Foreskin fibroblast (primary cell): ENCODE measurements at places on chromosomes 5 and 9.

DNA sequence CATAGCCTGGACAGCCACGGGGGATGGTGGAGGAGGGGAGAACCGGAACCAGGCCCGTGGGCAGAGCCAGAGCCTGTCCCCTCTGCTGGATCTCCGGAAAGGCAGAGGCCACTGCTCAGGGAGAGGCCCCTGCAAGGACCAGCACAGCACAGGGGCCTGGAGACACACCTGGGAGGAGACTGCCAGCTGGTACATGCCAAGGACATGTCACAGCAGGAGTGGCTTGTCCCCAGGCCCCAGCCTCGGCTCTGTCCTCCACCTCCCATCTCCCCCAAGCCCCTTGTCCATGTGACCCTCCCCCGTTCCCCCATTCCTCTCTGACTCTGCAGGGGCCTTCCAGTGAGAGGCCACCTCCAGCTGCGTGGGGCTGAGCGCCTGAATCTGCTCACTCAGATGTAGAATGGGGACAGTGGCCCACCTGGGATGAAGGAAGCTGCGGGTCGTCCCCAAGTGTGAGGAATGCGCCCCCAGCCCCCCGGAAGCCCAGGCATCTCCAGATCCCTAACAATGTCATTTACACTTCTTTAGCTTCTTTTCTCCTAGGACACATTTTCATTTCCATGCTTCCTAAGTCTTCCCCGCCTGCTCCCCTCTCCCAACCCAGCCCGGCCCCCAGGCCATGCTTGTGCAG, 349.6 kb upstream of the IRX2 start:
- DNase-seq, result no peak

DNA sequence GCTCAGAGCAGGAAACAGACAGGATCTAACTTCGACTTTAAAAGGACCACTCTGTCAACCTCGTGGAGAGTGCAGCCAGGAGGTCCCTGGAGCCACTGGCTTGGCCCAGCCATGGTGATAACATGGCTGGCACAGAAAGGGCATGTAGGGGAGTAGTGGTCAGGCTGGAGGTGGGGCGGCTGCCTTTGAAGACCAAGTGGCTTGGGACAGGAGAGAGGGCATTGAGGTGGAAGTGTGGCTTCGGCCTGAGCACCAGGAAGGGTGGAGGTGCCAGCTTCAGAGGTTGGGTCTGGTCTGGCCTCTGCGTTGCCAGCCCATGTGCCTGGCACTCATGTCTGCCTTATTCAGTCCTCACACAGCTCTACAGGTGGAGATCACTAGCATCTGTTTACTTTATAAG, 270.0 kb downstream of the NSG2 start:
- no peak for DNase-seq

DNA sequence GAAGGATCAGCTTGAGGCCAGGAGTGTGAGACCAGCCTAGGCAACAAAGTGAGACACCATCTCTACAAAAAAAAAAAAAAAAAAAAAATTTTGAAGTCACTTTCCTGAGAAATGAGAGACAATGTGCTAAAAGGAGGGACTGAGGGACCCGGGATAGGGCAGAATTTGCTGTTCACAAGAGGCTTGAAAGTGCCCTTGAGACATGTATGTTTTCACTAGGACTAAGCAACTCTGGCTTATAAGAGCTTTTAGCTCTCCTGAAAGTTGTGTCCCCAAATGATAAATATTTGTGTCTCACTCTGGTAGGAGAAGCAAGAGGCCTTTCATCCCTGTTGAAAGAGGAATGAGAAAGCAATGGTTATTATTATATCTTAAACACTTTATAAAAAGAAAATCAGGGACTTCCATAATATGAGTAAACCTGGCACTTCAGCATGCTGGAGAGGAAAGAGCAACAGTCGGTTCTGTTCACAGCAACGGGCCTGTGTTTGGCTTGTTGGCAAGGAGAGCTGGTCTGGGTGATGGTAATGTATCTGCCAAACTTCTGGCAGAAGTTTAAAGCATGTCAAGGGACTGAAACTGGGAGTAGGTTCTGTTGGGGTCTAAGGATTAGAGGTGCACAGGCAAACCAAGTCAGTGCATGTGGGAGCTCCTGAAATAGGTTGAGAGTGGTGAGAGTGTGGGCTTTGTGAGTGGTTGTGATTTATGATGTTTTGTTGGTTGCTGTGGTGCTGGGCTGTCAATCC, 32.2 kb downstream of the ENTREP1 start:
- no peak for DNase-seq

DNA sequence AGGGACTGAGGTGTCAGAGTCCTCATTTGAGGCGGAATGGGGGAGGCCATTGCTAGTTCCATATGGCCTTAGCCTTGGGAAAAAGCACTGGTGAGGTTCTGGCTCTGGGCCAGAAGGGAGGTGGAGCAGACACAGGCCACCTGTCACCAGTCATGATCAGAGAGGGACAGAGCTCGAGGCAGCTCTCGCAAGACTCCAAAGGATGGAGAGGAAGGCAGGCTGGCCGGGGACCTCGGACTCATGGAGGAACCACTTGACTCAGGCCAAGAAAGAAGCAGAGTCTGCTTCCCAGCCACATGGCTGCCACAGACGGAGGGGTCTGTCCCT, 29.2 kb upstream of the NSMF start:
- DNase-seq, result no peak

GRCh38 chr9:5893591-5894236, 3.0 kb downstream of the MLANA start:
- no peak for DNase-seq

DNA sequence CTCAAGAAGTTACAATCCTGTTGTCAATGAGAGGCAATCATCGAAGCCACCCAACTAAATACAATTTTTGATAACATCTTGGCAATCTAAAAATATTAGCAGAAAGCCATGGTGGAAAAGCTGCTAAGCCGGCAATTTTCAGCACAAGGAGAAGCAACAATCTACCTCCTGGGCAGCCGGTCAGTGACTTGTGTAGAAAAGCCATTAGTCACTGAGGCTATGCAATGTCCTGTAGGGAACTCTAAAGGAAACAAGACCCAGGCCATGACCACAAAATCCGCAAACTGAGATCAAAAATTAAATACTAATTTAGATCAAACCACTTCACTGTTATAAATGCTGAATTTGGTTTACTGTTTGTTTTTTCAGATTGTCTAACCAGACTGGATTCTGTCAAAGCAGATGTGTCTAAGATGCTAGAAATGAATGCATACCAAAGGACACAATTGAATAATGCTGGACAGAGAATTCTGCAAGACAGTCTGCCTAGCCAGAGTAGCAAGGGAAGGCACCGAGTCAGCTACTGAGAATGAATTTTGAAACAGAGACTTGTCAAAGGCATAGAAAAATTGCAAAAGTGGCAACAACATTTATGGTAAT, 384.8 kb downstream of the PRELID2 start:
- no peak for DNase-seq

GRCh38 chr5:177447066-177447610, 524 bp downstream of the PRR7 start:
- peak; percentile 74 for DNase-seq

- no peak for DNase-seq
Measured at GRCh38 chr5:155728146-155728856, 598.7 kb upstream of the SGCD start.

GRCh38 chr5:180297587-180298282, 5.9 kb upstream of the MAPK9 start:
- peak; percentile 53 for DNase-seq

DNA sequence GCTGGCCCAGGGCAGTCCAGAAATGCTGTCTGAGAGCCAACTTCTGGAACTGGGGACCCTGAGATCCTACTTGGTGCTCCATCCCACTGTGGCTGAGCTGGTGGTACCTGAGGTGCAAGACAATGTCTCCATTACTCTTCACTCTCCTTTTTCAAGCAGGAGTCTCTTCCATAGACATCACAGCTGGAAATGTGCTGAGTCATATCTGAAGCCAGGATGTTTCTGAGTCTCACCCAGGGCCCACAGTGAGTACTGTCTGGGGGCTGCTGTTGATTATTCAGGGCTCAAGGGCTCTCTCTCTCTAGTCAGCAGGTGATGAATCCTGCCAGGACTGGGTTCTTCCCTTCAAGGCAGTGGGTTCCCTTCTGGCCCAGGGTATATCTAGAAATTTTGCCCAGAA, 145.2 kb upstream of the TAS2R1 start:
- no peak for DNase-seq

DNA sequence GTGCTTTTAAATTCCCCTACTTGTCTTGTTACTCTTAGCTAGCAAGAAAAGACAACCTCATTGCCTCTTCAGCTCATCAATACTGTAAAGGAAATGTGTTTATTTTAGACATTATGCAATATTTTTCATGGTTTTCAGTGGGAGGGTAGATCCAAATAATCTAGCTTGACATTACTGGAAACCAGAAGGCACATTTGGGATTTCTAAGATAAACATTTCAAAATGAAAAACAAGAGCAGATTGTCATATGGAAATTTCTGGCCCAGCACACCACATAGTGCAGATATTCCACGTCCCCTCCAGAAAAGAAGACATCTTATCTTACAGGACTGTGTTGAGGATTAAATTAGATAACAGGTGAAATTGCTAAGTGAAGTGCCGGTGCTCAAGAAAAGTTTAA, 296.9 kb downstream of the MSX2 start:
- DNase-seq, result no peak

DNA sequence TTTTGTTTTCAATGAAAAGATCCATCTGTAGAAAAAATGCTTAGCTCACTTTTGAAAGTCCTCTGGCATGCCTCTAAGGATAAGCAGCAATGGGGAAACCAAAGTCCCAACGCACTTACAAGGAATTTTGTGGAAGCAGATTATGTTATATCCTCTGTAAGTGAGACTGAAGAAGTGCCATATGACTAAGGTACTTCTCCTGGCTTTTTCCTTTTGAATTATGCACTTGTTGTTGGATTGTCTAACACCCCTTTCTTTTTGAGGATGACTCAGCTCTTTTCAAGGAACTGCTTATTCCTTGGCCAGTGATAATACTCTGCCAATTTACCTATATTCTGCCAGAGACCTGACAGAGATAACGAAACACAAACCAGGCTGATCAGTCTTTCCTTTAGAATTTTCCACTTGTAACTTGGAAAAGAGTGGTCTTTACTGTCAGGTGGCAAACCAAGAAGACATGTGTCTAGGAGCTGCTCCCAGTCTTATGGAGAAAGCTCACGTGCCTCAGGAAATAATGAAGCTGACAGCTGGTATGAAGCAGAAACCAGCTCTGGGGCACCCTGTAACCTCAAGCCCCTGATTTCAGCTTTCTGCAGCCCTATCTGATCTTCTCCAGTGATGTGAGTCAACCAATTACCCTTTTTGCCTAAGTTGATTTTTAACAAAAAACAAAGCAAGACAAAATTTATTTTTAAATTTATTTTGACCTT, 290.8 kb upstream of the FBXL7 start:
- peak; percentile 10 for DNase-seq

DNA sequence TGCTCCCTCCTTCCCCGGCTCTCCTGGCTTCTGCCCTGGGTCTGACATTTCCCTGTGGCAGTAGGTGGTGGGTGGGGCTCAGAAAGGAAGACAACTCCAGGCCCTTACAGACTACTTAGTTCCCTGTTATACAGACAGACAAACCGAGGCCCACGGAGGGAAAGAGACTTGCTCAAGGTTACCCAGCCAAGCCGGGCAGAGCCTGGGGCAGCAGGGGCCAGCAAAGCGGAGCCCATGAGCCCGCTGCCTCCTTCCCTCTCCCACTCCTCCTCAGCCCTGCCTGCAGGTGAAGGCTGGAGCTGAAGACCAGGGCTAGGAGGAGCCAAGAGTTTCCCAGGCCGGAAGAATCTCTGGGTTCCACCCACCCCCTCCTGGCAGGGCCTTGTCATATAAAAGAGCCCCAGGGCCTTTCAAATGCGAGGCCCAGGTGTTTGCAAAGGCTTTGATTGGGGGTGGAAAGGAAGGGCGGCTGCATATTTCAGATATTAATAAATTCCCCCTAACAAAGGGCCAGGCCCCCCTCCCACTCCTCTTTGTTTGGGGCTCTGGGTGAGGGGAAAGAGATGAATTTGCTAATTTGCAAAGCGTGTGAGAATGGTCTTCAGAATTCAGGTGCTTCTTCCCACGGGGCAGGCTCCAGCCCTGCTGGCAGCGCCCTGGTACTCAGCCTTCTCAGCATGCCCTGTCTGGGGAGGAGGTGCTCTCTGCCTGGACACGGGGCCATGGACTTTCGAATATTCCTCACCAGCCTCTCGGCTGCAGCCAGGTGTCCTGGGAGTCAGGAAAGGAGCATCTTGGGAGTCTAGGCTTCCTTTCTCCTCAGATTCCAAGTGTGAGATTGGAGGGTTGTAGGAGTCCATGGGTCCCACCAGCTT, 21.5 kb downstream of the SLC6A7 start:
- no peak for DNase-seq

GRCh38 chr5:167710444-167711073, 580.9 kb upstream of the WWC1 start:
- peak; percentile 27 for DNase-seq

- DNase-seq, result no peak
Measured at GRCh38 chr5:176561259-176561658, 12.1 kb downstream of the CDHR2 start.

GRCh38 chr9:127876026-127876763, 1.3 kb downstream of the AK1 start:
- no peak for DNase-seq

GRCh38 chr5:39422036-39422606, 2.7 kb downstream of the DAB2 start:
- no peak for DNase-seq

DNA sequence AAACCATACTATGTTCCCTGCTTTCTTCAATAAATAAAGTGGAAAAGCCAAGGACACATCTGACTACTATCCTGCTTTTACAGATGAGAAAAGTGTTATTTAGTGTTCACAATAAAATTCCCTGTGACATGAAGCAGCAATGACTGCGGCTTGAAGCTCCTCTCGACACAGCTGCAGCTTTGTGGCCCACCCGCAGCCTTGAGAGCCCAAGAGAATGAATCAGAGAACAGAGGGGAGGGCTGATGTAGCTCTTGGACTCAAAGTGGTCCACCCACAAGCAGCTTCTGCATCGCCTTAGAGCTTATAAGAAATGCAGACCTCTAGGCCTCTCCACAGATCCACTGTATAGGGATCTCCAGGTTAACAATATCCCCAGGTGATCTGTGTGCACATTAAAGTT, 181.3 kb upstream of the GNA14 start:
- DNase-seq, result no peak

GRCh38 chr9:29416204-29416603, 1842.9 kb upstream of the C9orf72 start:
- no peak for DNase-seq
